ENCODE measurements at places on chromosomes 1 and 21. TPM values are rescaled to one million over a fixed set of nuclear protein-coding genes. Genes with fewer than 3 reads are reported as not detected.

PGLYRP4 gene
- 0.12 TPM for total RNA-seq

VANGL2 gene
- 3.8 TPM for total RNA-seq

- peaks cover 4% of the 10 kb centered on the region for H3K4me1 ChIP-seq
- no peaks in the 10 kb centered on the region for H3K36me3 ChIP-seq
- H3K27me3 ChIP-seq = no peaks in the 10 kb centered on the region
- DNase-seq = no peak
- H3K27ac ChIP-seq = no peak overlapping the region
These were observed 217.6 kb upstream of the SAMSN1 start for GRCh38 chr21:14763695-14764064.

GRCh38 chr1:18041102-18041501, 66.5 kb upstream of the IGSF21 start:
- no peak overlapping the region for H3K27ac ChIP-seq
- no peaks in the 10 kb centered on the region for H3K4me1 ChIP-seq
- no peaks in the 10 kb centered on the region for H3K27me3 ChIP-seq
- no peak overlapping the region for H3K4me3 ChIP-seq
